WTC11 (cell line): ENCODE measurements at places on chromosomes 13 and 19. TPM values are rescaled to one million over a fixed set of nuclear protein-coding genes. Genes with fewer than 3 reads are reported as not detected.

DNA sequence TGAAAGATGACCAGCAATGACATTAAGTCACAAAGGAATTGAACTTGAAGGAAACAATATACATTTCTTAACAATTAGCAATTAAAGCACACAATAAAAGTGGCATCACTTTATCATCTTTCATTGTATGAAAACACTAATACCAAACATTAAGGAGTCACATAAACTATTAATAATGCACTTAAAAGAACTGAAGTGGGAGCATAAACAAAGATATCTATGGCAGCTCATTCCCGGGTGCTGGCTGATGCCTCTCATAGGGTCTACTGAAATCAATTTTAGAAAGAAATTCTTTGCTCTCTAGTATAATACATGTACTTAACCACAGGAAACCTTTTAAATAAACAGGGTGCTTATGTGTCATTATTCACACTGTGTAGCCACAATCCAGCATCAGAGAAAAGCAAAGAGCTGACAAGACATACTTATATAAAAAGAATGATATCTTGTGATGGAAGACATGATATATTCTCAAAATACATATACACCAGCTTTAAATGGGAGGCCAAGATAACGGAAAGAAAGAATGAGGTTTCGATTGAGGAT lies 1207.8 kb downstream of the EFNB2 start:
- H3K27me3 ChIP-seq = no peaks in the 10 kb centered on the region
- no peak for DNase-seq
- H3K27ac ChIP-seq = no peak overlapping the region
- no peak overlapping the region for H3K4me3 ChIP-seq
- no peaks in the 10 kb centered on the region for H3K36me3 ChIP-seq

- DNase-seq = no peak
- peaks cover 19% of the 10 kb centered on the region for H3K4me1 ChIP-seq
- peaks cover 15% of the 10 kb centered on the region for H3K36me3 ChIP-seq
- H3K27me3 ChIP-seq = no peaks in the 10 kb centered on the region
- H3K4me3 ChIP-seq = no peak overlapping the region
Measured at GRCh38 chr13:23007426-23007825, 173.4 kb upstream of the SGCG start.

Gene ZNF582
- total RNA-seq = 3.5 to 5.7 TPM (median 5.2 TPM) in 3 replicates

- no peak overlapping the region for H3K4me3 ChIP-seq
- H3K27me3 ChIP-seq = peaks cover 25% of the 10 kb centered on the region
- no peak overlapping the region for H3K27ac ChIP-seq
- DNase-seq = no peak
- no peaks in the 10 kb centered on the region for H3K36me3 ChIP-seq
- H3K4me1 ChIP-seq = no peaks in the 10 kb centered on the region
Measured at GRCh38 chr19:16901491-16902175, 12.8 kb downstream of the F2RL3 start.

Gene KLK4
- total RNA-seq = 0.27 to 0.82 TPM (median 0.70 TPM) in 3 replicates
